Aorta (tissue), 5 donors: ENCODE measurements at places on chromosomes 13 and 19. TPM values are rescaled to one million over a fixed set of nuclear protein-coding genes. Genes with fewer than 3 reads are reported as not detected.

RCBTB2 gene
- 25.7 TPM for total RNA-seq

DNA sequence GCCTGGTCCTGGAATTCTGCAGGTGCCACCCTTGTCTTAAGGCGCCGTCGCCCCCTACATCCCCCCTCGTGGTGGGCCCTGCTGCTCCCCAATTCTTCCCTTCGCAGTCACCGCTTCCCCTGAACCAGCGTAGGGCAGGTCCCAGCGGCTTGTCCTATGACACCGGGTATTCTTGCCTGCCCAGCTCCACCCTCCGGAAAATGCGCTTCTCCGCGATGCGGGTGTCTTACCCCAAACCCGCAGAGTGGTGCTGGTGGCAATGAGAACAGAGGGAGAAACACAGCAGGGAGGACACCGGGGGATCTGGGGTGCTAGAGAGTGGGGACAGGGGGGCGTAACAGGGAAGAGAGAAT lies 9.0 kb downstream of the ZNF808 start:
- no peak for DNase-seq

PSPN gene
- total RNA-seq: 1.0 TPM

DNA sequence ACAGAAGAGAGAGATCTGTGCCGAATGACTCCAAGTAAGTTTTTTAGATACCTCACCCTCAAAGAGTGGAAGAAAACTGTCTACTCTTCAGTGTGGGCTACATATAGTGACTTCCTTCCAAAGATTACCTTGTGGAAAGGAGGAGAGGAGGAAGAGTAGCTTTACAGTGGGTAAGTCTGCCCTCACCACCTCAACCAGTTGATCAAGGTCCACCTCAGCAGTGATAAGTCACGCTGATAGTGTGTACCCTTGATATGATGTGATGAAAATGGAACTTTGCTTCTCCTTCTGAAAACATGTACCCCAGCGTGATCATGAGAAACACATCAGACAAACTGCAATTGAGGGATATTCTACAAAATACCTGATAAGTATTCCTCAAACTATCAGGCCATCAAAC lies 20.6 kb downstream of the KLF5 start:
- DNase-seq: no peak

RGS9BP gene
- not detected for total RNA-seq

DNA sequence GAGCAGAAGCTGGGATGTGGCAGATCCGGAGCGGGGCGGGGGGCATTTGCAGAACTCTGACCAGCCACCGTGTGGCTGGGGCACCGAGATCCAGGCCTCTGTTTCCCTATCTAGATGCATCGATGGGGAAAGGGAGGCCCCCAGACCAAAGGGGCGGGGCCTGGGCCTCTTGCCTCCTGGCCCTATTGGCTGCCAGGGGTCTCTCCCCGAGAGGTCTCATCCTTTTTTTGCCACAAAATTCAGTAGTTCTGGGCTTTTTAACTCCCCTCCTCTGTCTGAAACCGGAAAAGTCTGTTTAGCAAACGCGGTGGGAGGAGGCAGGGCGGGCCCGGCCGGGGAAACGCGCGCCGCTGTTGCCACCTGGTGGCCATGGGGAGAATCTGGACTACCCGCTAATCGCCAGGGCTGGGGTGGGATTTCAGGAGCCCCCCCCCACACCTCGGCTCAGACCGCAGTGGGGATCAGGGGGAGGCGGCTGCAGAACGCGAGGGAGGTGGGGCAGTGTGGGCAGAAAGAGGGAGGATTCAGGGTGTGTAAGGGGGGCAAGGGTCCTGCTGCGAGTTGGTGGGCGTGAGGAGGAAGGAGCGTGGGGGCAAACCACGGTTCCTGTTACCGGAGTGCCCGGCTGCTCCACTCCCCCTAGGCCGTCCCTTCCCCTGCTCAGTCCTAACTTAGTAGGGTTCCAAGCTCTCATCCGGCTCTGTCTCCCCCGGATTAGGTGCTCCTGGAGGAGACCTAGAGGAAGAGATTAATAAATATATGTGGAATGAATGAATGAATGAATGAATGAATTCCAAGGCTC lies 28.3 kb downstream of the IL12RB1 start:
- peak; percentile 85 for DNase-seq

ACER1 gene
- total RNA-seq: not detected

DNA sequence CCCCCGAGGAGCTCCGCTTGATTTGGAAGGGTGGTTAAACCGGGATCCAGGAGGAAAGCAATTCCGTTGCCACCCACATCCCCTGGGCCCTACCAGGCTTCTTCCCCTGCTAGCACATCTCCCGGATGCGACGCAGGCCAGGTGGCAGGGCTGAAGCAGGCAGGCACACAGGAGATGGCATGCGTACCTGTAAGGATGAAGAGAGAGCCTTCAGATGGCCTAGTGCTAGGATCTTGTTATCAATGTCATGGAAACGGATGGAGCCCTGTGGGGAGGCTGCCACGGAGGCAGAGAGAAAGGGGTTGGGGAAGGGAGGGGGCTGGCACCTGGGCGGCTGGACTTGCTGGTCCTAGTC lies 8.5 kb upstream of the SOX1 start:
- DNase-seq: no peak

DNA sequence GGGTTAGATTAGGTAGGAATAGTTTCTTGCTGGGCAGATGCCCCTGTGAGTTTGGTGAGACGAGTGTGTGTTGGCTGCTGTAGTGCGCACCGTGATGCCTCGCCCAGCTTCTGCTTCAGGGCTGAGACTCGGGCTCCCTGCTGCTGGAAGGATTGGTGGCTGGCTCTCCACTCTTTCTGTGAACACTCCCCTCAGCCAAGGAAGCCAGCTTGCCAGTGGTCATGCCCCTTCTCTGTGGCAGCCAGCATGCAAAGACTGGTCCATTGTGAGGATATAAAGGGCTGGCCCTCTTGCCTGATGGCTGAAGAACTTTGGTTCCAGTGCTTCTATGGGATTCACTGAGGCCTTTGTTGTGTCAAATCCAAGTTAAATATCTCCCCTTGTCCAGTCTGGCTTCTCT lies 2.9 kb upstream of the HTR2A start:
- DNase-seq: no peak
